ENCODE measurements at places on chromosomes 6 and 20.

DNA sequence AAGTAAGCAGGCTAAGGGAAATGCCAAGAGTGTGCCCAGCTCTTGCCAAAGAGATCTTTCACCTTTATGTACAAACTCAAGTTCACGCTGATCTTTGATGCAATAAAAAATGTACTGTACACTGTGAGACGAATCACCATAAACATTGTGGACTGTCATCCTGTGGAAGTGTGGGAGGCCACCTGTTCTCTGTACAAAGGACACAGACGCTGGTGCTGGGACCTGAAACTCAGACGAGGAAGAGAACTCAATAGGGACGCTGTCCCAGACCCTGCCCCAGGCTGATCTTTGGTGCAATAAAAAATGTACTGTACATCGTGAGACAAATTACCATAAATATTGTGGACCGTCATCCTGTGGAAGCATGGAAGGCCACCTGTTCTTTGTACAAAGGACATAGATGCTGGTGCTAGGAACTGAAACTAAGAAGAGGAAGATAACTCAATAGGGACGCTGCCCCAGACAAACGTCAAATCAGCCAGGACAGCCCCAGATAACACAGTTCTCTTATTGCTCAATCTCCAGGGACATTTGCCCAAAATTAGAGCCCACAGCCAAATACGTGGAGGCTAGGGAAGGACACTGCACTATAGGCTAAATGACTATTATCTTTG lies 312.7 kb upstream of the SGK1 start:
- peak; percentile 81 for DNase-seq

GRCh38 chr6:130680116-130680515 lies 147.1 kb upstream of the SMLR1 start:
- DNase-seq: no peak

GRCh38 chr6:20997770-20998147 lies 463.5 kb downstream of the CDKAL1 start:
- no peak for DNase-seq

GRCh38 chr6:112362027-112362795 lies 15.1 kb downstream of the RFPL4B start:
- no peak for DNase-seq
